ENCODE measurements at places on chromosomes 6 and 20.

DNA sequence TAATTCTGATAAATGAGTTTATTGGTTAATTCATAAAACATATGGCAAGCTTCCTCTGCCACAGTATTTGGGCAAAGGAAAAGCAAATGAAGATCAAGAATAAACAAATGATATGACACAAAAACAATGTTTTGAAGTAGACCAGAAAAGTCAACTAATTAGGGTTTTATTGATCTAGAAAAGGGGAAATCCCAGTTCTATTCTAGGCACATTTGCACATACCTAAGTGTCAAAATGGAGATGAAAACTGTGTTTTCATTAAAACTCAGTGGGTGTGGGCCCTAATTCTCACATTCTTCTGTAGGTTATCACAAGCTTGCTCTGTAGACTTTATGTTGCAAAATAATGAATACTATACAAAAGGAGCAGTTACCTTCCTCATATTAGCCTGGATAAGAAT is 69.0 kb upstream of the TENT5A start:
- DNase-seq = no peak

- DNase-seq = no peak
Observed at GRCh38 chr20:48236000-48236970, 451.0 kb upstream of the SULF2 start.

- no peak for DNase-seq
Observed at GRCh38 chr6:50992232-50992631, 173.6 kb downstream of the TFAP2B start.

DNA sequence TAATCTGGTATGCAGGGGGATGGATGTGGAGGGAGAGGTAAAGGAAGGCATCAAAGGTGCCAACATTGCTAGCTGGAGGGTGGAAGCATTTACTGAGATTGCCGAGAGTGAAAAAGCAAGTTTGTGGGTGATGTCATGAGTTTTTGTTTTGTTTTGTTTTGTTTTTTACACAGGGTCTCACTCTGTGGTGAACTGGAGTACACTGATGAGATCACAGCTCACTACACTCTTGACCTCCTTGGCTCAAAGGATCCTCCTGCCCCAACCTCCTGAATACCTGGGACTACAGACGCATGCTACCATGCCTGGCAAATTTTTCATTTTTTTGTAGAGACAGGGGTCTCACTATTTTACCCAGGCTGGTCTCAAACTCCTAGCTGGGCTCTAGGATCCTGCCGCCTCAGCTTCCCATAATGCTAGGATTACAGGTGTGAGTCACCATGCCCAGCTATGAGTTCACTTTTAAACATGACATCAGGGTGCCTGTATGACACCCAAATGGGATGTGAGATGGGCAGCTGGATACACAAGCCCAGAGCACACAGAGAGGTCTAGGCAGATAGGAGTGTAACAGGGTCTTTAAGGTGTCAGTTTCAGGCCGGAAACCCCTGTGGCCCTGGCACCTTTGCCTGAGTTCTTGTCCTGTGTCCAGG is 35.1 kb upstream of the HMGA1 start:
- no peak for DNase-seq

- no peak for DNase-seq
Observed at GRCh38 chr6:13947611-13948178, 22.9 kb downstream of the RNF182 start.

All from SK-N-SH (cell line).